ENCODE measurements at places on chromosomes 6 and 20. TPM values are rescaled to one million over a fixed set of nuclear protein-coding genes. Genes with fewer than 3 reads are reported as not detected.

GRCh38 chr6:73516514-73517489 lies 4.0 kb downstream of the EEF1A1 start:
- peak overlapping the region; percentile 68 for H3K27ac ChIP-seq
- no peak for DNase-seq
- peaks cover 25% of the 10 kb centered on the region for H3K27me3 ChIP-seq
- H3K4me3 ChIP-seq: peak overlapping the region; percentile 85

DNA sequence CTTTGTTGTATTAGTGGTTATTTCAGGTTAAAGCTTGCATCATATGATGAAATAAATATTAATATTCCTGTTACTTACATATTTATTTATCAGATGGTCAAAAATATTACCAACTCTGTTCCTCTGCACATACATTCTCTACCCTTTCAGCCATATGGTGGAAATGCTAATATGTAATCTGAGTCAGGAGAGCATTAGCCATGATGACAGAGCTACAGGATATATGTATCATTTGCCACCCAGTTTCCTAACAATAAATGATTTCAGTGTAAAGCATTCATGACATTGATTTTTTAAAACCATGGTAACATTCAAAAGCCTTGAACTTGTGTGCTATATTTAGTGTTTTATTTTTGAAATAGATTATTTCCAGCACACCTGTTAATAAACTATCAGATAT lies 16.6 kb downstream of the POPDC3 start:
- no peaks in the 10 kb centered on the region for H3K4me1 ChIP-seq
- no peaks in the 10 kb centered on the region for H3K36me3 ChIP-seq
- no peak overlapping the region for H3K27ac ChIP-seq
- DNase-seq: no peak
- no peak overlapping the region for H3K4me3 ChIP-seq
- no peaks in the 10 kb centered on the region for H3K27me3 ChIP-seq

DNA sequence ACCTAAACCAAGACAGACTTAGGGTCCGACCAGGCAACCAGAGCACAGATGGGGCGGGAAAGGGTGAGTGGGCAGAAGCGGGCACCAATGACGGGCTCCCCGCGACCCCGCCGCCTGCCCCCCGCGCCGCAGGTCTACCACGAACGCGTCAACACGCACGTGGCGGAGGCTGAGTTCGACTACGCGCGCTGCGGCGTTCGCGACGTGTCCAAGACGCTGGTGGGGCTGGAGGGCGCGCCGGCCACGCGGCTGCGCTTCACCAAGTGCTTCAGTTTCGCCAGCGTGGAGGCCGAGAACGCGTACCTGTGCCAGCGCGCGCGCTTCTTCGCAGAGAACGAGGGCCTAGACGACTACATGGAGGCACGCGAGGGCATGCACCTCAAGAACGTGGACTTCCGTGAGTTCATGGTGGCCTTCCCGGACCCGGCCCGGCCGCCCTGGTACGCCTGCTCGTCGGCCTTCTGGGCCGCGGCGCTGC lies 5.1 kb downstream of the TMEM151B start:
- H3K36me3 ChIP-seq: peaks cover 5% of the 10 kb centered on the region
- H3K27me3 ChIP-seq: peaks cover 21% of the 10 kb centered on the region
- peaks cover 3% of the 10 kb centered on the region for H3K4me1 ChIP-seq
- DNase-seq: no peak
- H3K27ac ChIP-seq: no peak overlapping the region

- H3K27ac ChIP-seq: peak overlapping the region; percentile 34
- no peak overlapping the region for H3K4me3 ChIP-seq
- DNase-seq: no peak
- peaks cover 10% of the 10 kb centered on the region for H3K4me1 ChIP-seq
- peaks cover under 1% of the 10 kb centered on the region for H3K27me3 ChIP-seq
- H3K36me3 ChIP-seq: peaks cover 3% of the 10 kb centered on the region
These were observed 414.4 kb upstream of the PLCB4 start for GRCh38 chr20:8654486-8654885.

DNA sequence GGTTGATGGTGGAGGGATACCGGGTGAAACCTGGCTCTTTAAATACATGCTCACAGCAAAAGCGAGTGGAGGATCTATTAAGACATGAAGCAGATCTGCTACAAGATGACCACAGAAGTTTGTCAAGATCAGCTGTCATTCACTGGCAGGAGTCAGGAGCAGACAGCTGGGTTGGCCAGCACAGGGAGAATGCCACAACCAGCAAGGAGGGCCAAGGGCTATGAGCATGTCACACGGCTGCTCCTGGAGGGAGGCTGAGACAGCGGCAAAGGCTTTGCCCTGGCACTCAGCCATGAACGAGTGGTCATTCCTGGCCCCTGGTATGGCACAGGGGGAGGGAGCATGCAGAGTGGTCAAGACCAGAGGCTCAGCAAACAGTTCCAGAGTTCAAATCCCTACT lies 77.6 kb downstream of the POPDC3 start:
- H3K4me3 ChIP-seq: no peak overlapping the region
- H3K36me3 ChIP-seq: no peaks in the 10 kb centered on the region
- no peaks in the 10 kb centered on the region for H3K4me1 ChIP-seq
- DNase-seq: no peak

DNA sequence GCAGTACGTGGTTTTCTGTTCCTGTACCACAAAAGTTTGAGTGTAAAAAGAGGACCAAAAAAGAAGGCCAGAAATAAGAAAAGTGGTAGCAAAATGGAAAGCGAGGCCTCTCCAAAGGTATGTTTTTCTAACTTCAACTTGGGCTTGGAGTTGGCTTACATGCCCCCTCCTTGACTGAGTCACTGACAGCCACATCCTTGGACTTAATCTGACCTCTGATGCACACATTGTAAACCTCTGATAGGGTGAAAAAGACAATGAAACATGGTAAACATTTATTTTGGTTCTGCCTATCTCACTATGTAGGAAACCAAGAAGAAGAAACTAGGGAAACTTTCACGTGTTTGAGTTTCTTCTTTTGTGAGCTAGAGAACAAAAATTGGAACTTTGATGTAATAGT lies 503.2 kb upstream of the ID4 start:
- no peak overlapping the region for H3K4me3 ChIP-seq
- H3K4me1 ChIP-seq: no peaks in the 10 kb centered on the region
- DNase-seq: no peak
- H3K27ac ChIP-seq: no peak overlapping the region

DNA sequence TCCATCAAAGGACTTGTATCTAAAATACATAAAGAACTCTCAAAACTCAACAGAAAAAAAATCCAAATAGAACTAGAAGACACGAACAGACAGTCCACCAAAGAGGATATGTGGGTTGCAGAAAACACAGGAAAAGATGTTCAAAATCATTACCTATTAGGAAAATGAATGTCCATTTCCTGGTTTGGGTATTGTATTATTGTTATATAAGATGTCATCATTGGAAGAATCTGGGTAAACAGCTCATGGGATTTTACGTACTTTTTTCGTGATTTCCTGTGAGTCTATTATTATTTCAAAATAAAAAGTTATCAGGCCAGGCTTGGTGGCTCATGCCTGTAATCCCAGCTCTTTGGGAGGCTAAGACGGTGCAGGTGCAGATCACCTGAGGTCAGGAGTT lies 9.2 kb upstream of the PI16 start:
- H3K36me3 ChIP-seq: peaks cover 2% of the 10 kb centered on the region
- H3K4me3 ChIP-seq: no peak overlapping the region
- DNase-seq: no peak
- peaks cover 19% of the 10 kb centered on the region for H3K4me1 ChIP-seq
- no peak overlapping the region for H3K27ac ChIP-seq

DNA sequence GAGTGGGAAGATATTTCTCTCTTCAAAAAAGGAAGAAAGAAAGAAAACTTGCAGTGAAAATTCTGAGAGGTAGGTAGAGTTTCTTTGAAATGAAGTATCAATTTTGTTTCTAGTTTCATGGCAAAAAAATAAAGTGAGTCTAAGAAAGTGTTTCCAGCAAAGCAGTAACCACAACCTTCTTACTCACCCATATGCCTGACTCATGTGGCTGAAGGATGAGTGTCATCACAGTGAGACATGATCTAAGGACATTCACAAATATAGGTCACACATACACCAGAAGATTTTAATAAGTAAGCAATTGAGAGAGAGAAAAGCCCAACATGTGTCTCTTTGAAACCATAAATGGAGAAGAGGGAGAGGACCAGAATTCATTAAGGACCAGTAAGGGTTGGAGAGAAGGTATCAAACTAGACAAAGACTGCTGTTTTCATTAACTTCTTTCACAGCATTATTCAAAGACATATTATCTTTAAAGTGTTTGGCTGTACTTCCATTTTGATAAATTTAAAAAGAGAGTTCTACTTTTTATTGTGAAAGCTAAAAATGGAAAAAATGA lies 169.5 kb downstream of the FRK start:
- no peak for DNase-seq
- H3K36me3 ChIP-seq: no peaks in the 10 kb centered on the region
- H3K4me3 ChIP-seq: no peak overlapping the region
- H3K4me1 ChIP-seq: no peaks in the 10 kb centered on the region
- H3K27ac ChIP-seq: no peak overlapping the region

DNA sequence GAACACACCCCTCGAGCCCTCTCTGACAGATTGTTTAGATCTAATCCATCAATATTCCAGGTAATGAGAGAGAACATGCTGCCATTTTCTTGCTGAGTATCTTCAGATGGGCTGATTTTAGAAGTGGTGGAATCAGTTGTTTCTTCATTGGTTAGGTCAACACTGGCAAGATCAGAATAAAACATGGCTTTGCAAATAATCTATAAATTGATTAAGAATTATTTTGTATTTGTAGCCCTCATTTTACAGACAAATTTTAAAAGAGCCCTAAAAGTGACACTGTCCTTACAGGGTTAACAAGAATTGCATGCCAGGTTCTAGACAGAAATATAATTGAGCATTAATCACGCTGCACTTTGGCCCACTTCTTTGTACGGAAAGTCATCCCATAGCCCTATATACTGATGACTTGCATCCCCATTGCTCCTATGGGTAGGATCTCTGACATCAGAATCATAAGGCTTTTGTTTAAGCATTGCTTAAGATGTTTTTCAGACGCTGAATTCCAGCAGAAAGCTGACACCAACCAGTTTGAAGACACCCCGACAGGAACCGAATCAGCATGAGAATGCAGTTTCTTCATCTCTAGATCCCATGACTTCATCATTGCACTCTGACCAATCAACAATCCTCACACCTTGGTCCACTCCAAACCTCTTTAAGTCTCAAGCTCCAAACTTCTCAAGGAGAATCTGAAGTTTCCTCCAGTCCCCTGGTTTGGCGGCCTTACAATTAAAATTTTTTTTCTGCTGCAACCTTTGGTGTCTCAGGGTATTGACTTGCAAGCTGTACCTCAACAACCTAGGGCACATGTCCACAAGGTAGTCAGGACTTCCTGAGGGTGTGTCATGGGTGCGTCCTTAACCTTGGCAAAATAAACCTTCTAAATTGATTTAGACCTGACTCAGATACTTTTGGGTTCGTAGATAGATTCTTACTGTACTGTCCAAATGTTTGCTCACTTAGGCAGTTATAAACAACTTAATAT lies 7.8 kb downstream of the TDP2 start:
- no peak overlapping the region for H3K4me3 ChIP-seq
- DNase-seq: no peak
- peaks cover 15% of the 10 kb centered on the region for H3K4me1 ChIP-seq
- no peaks in the 10 kb centered on the region for H3K27me3 ChIP-seq

- peaks cover 6% of the 10 kb centered on the region for H3K36me3 ChIP-seq
- H3K27me3 ChIP-seq: no peaks in the 10 kb centered on the region
- H3K27ac ChIP-seq: no peak overlapping the region
- peaks cover 21% of the 10 kb centered on the region for H3K4me1 ChIP-seq
- no peak overlapping the region for H3K4me3 ChIP-seq
These were observed 66.1 kb downstream of the FAM50B start for GRCh38 chr6:3915076-3915791.

The WFDC10B gene
- not detected for total RNA-seq

The SIRPG gene
- total RNA-seq: not detected

The C20orf202 gene
- total RNA-seq: 0.92 TPM

The PREP gene
- 39.6 TPM for total RNA-seq

The TMEM170B gene
- total RNA-seq: 5.0 TPM

The ADAM33 gene
- 0.23 TPM for total RNA-seq

The HTR1B gene
- total RNA-seq: 0.33 TPM

Measured in endothelial cell (in vitro differentiated cells).